ENCODE measurements at places on chromosomes 12 and 14.

GRCh38 chr14:68784226-68784910, 8.5 kb downstream of the ZFP36L1 start:
- no peak for DNase-seq

DNA sequence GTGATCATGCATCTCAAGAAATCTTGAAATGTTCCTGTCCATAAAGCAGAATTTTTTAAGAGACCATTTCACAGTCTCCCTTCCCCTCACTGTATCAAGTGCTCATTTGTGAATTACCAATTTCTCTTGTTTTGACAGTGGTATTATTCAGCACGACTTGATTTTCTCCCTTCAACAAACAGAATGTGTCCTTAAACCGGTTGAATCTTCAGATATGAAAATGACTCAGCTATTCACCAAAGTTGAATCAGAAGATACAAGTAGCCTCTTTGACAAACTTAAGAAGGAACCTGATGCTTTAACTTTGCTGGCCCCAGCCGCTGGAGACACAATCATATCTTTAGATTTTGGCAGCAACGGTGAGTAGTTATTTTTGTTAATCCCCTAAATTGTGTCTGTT, 25.5 kb upstream of the SNAPC1 start:
- DNase-seq: no peak

- DNase-seq: no peak
These were observed 20.4 kb upstream of the LRTM2 start for GRCh38 chr12:1799882-1800400.

- DNase-seq: no peak
These were observed 64.7 kb upstream of the RFLNA start for GRCh38 chr12:124230117-124230757.

DNA sequence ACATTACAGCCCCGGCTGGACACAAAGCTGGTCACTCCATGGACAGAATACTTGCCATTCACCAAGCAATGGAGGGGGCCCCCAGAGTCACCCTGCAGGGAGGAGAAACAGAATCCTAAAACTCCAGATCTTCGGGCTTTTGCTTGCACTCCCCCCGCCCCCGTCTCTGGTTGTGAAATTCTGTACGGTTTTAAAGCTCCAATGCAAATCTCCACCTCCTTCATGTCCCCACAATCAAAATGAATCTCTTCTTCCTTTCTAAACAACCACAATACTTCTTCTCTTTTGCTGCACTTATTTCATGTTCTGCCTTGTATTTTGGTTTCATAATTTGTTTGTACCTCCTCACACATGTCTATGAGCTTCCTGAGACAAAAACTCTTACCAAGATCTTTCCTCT, 5.8 kb upstream of the BIN2 start:
- no peak for DNase-seq

GRCh38 chr12:11978726-11979384, 91.9 kb upstream of the BCL2L14 start:
- DNase-seq: no peak

DNA sequence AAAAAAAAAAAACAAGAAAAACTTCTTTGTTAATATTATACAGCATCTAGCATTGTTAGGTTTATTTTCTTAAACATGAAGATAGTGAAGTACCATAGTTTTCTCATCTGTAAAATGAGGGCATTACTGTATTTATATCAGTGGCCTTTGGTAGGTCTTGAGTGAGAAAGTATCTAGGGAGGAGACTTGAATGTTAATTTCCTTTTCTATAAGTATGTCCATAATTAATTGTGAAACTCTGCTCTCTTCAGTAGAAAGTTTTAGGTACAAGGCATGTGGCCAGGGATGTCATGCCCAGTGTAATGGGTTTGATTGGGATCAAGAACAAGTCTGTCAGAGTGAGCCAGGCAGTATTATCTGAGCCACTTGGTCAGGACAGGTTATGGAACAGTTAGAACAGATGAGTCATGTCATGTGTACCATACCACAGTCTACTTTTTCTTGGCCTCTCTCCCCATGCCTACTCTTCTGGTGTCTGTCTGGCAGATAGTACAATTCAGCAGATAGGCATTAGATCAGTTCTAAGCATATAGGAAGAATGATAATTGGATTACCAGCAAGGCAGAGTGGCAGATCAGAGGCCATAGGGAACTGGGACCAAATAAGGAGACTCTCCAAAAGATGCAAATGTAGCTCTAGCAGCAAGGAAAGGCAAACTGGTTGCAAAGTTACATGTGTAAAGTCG, 30.4 kb downstream of the FBXO34 start:
- peak; percentile 24 for DNase-seq

GRCh38 chr12:122989225-122989839, 8.9 kb downstream of the ARL6IP4 start:
- DNase-seq: no peak

- DNase-seq: no peak
These were observed 392.7 kb downstream of the RPS29 start for GRCh38 chr14:49193332-49194065.

- DNase-seq: no peak
These were observed 7.5 kb downstream of the WIF1 start for GRCh38 chr12:65113621-65114035.

- DNase-seq: no peak
These were observed 7.8 kb downstream of the RASAL1 start for GRCh38 chr12:113127791-113128199.

- no peak for DNase-seq
These were observed 966.1 kb downstream of the FSCB start for GRCh38 chr14:43540948-43541347.

- no peak for DNase-seq
These were observed 7.9 kb downstream of the WDR89 start for GRCh38 chr14:63633801-63634200.

DNA sequence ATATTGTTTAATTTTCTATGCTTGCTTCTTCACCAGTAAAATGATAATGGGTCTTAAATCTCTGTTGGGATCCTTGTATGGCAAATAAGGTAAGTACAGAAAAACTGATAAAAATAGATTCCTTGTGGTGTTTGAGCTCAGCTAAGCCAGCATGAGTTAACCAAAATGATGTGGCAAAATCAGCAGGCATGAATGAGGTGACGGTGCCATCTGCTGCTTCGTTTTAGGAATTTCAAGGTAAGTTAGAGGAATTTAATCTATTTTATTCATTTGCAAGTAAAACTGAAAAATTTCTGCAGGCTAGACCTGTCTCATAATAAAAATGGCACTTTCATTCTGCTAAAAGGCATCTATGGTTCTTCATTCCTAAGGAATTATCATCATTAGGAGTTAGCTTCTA, 10.0 kb upstream of the CLEC7A start:
- DNase-seq: no peak

- no peak for DNase-seq
These were observed 73.5 kb upstream of the FICD start for GRCh38 chr12:108441549-108441948.

GRCh38 chr12:27437839-27438238, 8.7 kb upstream of the SMCO2 start:
- no peak for DNase-seq

- DNase-seq: no peak
These were observed 47.2 kb upstream of the PLXNC1 start for GRCh38 chr12:94100990-94101737.

DNA sequence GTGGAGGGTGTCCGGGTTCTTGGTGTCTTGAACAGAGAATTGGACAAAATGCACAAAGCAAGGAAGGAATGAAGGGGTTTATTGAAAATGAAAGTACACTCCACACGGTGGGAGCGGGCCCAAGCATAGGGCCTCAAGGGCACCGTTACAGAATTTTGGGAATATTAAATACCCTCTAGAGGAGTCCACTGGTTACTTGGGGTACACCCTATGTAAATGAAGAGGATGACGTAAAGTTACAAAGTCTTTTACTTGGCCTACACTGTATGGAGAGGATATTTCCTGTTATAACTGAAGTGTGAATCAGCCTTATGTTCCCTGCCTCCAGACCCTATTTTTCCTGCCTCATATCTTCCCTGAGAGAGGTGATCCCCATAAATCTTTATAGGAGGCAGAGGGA, 102.6 kb downstream of the RIN3 start:
- no peak for DNase-seq

DNA sequence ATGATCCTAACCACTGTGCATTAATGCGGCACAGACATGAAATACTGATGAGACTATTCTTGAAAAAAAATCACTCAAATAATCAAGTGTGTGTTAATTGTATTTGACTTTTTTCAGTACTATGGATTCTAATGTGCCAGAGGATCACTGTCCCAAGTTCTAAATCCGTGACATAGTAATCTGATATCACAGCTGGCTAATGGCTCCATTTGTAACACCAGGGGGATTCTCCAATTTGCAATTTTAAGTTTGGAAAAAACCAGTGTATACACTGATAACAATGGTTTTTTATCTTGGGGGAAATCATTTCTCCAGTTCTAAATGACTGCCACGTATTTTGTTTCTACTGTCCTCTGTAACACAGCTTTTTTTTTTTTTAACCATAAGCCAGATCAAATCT, 33.0 kb downstream of the MPHOSPH9 start:
- DNase-seq: no peak

DNA sequence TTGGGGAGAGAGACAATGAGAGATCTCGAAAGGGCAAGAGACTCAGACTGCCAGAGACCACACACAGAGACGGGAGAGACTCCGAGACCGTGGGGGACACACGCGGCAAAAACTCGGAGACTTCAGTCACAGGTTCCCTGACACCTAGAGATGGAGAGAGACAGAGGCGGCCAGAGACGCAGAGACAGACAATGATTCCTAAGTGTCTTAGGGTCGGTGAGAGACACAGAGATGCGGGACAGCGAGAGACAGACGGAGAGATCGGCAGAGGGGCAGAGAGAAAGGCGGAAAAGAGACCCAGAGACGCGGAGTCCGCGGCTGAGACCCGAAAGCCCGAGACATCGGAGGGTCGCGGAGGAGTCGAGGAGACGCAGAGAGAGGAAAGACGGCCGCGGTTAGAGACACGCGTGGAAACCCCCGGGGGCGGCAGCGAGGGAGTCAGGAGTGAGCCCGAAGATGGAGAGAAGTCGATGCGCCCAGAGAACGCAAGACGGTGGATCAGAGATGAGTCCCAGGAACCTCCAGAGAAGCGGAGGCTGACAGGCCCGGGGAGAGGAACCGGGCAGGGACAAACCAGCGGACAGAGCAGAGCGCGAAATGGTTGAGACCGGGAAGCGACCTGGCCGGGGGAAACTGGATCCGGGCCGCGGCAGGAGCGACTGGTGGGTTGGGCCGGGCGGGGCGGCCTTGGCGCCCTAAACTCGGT, 7.8 kb downstream of the LHX5 start:
- DNase-seq: no peak

DNA sequence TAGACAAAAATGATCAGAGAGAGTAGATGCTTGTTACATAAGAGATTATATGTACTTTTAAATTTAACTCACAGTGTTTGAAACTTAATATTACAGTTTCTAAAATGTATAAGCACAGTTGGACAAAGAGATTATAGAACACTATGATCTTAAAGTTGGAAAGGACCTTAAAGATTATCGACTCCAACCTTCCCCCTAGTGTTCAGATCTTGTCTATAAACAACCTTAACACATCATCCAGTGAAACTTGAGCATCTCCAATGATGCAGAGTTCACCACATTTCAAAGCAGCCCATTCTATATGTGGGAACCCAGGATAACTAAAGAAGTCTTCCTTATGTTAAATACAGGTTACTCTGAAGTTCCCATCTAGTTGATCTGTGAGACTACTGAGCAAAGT, 480.8 kb downstream of the RMST start:
- no peak for DNase-seq

DNA sequence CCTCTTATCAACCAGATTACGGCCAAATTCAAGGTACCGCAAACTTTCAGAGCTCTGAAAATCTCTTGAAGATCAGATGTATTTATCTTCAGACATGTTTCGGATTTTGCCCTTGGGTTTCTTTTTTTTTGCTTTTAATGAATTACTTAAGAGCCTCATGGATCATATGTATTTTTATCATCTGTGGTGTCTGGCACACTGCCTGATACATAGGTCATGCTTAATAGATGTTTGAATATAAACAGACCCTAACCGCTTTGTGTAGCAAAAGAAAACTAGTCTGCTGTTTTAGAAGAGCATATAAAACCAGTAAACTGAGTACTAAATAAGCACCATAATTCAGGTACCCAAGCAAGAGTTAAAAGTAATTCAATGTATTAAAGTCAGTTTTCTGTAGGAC, 20.1 kb upstream of the TBK1 start:
- DNase-seq: no peak

DNA sequence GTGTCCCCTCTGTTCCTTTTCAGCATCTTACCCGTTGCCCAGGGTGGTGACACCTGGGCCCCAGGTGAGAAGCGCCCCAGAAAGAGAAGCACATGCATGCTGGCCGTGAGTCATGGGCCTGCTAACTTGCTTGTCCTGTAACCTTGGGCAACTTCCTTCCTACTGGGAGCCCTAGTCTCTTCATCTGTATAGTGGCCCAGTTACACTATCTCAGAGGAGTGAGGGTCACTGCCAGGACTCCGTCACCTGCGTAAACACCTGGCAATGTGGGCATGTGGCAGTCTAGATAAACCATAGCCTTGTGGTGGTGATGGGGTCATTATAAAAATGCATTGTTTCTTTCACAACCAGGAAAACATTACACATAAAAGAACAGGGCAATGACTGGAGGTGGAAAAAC, 125.2 kb downstream of the SLC25A47 start:
- no peak for DNase-seq

GRCh38 chr12:124861492-124861891, 2.2 kb downstream of the SCARB1 start:
- DNase-seq: no peak

DNA sequence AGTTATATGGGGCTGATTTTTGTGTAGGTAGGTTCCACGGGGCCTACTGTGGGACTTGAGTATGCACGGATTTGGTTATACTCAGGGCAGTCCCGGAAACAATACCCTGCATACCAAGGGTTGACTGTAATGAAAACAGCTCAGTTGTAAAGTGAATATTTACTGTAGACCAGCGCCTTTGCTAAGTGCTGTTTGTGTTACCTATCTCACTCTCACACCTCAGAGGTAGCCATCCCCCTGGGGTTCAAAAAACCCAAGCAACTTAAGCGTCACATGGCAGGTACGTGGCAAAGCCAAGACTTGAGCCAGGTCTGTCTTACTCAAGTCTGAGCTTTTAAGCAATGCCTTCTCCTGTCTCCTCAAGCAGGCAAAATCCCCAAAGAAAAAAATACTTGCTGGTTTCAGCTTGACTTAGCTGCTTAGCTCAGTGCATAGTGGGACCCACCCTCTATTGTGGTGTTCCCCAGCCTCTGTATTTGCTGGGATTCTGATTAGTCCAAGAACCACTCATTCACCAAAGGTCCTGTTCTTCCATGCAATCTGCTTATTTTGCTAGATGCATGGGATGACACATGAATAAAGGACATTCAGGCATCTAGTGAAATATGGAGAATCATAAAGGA, 34.2 kb upstream of the STRN3 start:
- DNase-seq: no peak

- DNase-seq: peak; percentile 60
These were observed 4.8 kb downstream of the RASSF9 start for GRCh38 chr12:85831327-85831990.
